ENCODE measurements at places on chromosomes 4 and X. TPM values are rescaled to one million over a fixed set of nuclear protein-coding genes. Genes with fewer than 3 reads are reported as not detected.
A peak's percentile ranks its signal among the peaks of the same experiment; 100 is the strongest.

DNA sequence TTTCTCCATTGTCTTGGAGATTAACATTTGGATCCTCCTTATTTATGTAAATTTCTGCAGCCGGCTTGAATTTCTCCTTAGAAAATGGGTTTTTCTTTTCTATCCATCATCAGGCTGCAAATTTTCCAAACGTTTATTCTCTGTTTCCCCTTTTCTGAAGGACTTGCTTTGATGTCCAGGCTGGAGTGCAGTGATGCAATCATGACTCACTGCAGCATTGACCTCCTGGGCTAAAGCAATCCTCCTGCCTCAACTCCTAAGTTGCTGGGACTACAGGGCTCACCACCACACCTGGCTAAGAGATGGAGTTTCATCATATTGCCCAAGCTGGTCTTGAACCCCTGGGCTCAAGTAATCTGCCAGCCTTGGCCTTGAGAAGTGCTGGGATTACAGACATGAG is 144.0 kb upstream of the ZXDB start:
- no peak for DNase-seq

GRCh38 chr4:851701-852430 is 25.9 kb upstream of the CPLX1 start:
- DNase-seq = no peak

DNA sequence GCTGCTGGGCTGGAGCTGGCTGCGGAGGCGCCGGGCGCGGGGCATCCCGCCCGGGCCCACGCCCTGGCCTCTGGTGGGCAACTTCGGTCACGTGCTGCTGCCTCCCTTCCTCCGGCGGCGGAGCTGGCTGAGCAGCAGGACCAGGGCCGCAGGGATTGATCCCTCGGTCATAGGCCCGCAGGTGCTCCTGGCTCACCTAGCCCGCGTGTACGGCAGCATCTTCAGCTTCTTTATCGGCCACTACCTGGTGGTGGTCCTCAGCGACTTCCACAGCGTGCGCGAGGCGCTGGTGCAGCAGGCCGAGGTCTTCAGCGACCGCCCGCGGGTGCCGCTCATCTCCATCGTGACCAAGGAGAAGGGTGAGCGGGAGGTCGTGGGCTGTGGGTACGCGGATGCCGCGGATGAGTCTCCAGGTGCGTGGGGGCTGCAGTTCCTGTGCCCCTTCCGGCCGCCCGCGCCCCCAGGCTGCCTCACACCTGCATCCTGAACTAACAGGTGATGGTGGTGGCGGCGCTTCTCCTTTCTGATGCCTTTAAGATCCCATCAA is 499 bp downstream of the CYP2U1 start:
- DNase-seq = no peak

DNA sequence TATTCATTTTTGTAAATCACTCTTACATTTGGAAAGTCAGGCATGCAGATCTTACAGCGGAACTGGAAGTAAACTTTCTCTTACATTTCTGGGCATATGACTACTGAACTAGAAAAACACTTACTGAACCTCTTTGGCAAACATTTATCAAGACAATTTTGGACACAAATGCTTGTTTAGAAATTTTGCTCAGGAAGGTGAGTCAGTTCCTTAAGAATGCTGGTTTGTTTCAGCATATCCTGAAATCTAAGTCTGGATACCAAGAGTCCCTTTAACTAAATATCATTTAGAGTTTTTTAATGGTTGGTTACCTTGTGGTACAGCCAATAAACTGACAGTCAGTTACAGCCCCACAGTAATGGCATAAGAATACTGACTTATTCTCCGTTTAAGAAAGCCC is 15.0 kb downstream of the SHISA3 start:
- DNase-seq = no peak

- DNase-seq = no peak
Measured at GRCh38 chr4:36719425-36719824, 438.0 kb downstream of the DTHD1 start.

DNA sequence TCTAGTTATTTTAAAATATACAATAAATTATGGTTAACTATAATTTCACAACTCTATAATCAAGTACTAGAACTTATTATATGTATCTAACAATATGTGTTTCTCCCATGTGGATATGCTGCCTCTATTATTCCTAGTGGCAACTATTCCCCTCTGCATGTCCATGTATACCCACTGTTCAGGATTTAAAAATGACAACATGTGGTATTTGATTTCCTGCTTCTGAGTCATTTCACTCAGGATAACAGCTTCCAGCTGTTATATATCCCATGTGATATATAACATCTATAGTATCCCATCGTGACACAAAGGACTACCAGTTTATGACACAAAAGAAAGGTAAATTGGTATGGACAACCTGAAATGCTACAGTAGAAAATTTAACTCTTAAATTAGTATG is 167.4 kb upstream of the TACR3 start:
- DNase-seq = peak; percentile 65

DNA sequence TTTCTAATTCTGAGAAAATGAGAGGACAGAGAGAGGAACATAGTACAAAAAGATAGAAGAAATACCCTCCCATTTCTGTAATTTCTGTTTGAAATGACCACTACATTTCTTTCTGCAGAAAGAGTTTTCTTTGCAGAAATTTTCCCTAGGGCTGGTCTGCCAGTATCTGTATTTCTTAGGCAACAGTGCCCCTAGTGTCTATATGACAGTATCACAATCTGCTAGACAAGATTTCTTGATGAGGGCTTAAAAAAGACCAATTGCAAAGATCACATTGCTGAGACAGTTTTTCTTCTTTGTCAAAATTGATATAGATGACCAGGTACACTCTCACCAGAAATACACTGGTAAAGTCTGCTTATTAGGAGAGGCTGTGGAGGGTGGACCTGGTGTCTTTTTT is 81.0 kb upstream of the ZDHHC15 start:
- peak; percentile 23 for DNase-seq

GRCh38 chrX:33324099-33324498 is 112.8 kb upstream of the DMD start:
- no peak for DNase-seq

- no peak for DNase-seq
Measured at GRCh38 chr4:46425775-46426400, 36.0 kb upstream of the GABRA2 start.

DNA sequence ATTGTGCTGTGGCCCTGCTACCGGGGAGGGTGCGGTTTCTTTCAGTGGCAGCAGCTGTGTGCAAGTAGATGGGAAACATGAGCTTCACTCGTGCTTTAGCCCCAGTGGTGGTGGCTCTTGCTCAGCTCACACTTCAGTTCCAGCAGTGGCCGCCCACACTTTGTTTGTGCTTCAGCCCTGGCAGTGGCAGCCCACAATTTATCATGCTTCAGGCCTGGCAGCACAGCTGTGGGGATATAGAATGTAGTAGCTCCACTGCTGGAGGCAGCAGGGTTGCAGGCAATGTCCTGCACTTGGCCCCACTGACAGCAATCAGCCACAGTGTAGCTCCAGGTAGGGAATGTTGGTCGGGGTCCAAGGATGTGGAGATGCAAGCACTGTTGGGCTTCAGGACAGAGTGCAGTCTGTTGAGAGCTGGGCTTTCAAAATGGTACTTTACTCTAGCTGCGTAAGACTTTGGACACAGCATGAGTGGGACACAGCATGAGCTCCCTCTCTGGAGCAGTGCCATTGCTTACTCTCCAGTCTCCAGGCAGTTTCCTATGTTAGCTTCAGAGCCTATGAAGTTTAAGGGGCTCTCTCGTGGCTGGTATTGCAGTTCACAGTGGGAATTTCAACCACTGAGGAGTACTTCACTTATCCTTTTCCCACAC is 413.1 kb downstream of the PDGFC start:
- DNase-seq = peak; percentile 26

DNA sequence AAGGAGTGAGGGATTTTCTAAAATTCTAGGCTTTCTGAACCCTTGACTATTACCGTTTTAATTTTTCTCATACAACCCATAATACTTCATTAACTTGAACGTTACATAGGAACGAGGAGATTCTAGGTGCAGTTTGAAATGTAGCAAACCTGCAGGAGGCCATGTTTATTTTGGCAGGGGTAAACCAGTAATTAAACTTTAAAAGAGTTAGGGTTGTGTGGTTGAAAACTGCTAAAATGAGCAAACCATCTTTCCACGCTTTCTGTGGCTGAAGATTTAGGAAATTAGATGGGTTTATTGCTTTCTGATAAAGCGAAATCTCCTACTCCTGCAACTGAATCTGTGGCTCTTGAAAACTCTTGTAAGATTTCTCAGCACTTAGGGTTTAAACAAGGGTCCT is 1.7 kb downstream of the PHEX start:
- no peak for DNase-seq

GRCh38 chr4:153327247-153327646 is 17.2 kb upstream of the MND1 start:
- DNase-seq = no peak

DNA sequence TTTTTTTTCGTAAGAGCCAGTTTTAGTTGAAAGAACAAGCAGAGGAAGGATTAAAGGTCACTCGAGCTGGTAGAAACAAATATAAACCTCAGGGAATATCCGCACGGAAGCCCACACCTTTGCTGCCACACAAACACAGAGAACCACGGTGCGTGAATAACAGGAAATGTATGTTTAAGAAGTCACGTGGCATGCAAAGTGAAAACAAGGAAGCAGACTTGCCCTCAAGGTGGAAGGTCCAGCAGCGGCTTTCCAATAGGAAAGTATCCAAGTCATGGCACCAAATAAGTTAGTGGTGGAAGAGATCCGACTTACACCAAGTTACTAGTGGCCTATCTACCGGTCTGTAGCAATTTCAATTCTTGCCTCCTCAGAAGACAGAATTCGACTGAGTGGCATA is 215.5 kb downstream of the HHIP start:
- no peak for DNase-seq

DNA sequence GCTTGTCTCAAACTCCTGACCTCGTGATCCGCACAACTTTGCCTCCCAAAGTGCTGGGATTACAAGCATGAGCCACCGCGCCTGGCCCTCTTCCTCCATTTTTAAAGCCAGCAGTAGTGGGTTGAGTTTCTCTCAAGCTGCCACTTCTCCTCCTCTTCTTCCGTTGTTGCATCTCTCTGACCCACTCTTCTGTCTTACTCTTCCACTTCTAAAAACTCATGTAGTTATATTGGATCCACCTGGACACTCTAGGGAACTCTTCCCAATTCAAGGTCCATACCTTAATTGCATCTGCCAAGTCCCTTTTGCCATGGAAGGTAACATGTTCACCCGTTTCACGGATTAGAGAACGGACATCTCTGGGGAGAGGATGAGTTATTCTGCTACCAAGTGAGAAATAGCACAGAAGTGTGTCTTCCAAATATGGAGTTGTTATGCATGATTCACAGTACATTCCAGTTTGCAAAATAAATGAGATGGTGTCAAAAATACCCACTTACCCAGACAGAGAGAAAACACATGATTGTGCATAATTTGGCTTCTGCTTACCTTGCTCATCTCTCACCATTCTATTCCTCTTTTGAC is 51.8 kb downstream of the GBA3 start:
- no peak for DNase-seq

DNA sequence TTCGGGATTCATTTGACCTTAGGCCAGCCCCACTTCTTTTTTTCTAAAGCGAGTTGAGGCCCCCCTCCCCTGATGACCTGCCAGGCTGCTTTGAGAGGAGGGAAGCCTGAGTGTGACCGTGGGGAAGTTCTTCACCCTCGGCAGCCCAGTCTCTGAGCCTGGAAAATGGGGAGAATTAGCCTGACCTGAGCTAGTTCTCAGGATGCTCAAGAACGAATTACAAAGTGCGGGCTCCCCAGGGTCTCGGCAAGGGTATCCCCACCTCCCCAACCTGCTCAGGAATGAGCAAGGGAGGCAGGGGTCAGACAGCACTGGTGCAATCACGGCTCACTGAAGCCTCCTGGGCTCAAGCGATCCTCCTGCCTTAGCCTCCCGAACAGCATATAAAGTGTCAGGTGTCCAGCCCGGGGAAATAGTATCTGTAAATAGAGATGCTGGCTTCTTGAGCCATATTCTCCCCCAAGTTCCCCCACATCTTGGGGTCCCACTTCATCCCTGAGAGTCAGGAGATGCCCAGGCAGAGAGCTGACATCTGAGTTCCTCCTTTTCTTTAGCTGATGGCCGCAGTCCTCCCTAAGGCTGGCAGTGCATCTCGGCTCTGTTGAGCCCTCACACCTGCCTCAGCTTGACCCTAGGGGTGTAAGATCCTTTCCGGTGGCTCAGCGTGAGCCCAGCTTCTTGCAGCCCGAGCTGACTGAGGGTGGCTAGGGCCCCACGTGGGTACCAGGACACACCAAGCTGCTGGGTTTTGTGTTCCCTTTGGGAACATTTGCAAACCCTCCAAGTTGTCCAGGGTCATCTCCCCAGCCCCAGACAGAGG is 1.6 kb downstream of the DUSP9 start:
- DNase-seq = no peak

DNA sequence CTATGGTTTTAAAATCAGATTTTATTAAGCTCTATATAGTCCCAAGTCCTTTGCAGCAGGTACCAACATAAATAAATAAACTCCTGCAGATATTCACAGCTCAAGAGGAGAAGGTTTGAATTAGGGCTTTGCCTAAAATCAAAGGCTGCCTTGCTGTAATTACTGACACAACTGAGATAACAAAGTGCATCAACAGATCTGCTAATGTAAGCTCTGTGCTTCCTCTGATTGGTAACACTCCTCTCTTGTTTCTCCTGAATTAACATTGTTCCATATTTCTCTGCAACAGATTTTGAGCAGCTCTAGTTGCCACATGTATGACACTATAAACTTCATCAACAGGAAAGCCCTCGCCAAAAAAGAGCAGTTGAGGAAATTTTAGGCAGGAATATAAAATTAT is 193.6 kb downstream of the SLC39A8 start:
- DNase-seq = no peak

DNA sequence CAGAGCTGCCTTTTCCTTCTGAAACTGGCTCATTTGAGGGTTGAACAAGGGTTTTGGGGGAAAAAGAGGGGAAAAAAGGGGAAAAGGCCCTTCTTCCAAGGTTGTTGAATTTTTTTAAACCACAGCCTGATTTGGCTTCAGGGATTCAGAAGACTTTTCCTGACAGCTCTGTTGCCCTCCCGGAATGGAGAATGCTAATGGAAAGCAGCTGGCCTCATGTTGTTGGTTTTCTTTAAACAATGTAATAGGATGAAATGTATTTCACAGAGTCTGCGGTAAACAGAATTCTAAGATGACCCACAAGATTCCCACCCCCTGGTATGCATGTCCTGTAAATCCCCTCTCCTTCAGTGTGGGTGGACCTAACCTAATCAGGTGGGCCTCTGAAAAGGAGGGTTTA is 3.3 kb upstream of the KIAA1210 start:
- no peak for DNase-seq

GRCh38 chrX:12989461-12989860 is 14.6 kb downstream of the TMSB4X start:
- DNase-seq = no peak

MAGEB17 gene
- total RNA-seq = 0.13 TPM

ASB9 gene
- 4.2 TPM for total RNA-seq

SH3RF1 gene
- 10.5 TPM for total RNA-seq

MAGEA12 gene
- not detected for total RNA-seq

RAB9B gene
- 0.13 TPM for total RNA-seq

STOX2 gene
- total RNA-seq = under 0.01 TPM

YTHDC1 gene
- 35.5 TPM for total RNA-seq

ARR3 gene
- total RNA-seq = not detected

HDAC8 gene
- 25.4 TPM for total RNA-seq

SAP30 gene
- 42.7 TPM for total RNA-seq

KIT gene
- not detected for total RNA-seq

BMX gene
- total RNA-seq = not detected
